ENCODE measurements at places on chromosomes 5 and 9.

DNA sequence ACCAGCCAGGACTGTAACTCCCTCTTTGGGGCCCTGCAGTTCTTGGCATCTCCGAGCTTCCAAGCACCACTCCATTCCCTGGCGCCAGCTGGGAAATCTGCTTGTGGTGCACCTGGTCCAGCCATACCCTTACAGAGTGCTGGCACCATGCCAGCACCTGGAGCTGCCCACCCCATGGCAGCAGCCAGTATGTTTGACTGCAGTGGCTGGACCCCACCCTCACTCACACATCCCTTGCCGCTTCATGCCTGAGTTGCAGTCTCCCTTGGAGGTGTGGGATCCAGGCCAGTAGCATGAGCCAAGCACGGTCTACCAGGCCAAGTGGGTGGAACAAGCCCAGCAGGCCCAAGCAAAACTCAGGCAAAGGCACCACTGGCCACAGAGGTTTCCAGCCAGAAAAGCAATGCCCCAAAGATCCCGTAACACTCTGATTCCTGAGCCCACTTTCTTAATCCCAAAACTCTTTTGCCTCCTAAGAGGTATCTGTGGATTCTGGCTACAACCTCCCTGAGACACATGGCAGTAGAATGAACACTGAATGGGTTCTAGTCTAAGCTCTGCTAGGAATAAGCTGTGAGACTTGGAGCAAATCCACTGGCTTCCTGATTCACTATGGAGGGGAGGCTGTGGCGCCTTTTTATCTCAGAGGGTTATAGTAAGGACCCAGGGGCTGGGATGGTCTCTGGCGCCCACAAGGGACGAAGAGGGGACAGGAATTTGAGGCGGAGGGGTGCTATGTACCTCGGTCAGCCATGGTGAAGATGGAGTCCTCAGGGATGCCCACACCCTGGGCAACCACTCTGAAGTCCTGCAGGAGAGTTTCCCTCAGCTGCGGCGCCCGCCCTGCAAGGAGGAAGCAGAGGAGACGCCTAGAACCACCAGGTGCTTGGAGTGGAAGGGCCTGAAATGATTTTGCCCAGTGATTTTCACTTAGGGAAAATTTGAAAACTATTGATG is 5.6 kb downstream of the AMBP start:
- no peak for DNase-seq

GRCh38 chr5:138975098-138975847 is 100.1 kb upstream of the LRRTM2 start:
- no peak for DNase-seq

DNA sequence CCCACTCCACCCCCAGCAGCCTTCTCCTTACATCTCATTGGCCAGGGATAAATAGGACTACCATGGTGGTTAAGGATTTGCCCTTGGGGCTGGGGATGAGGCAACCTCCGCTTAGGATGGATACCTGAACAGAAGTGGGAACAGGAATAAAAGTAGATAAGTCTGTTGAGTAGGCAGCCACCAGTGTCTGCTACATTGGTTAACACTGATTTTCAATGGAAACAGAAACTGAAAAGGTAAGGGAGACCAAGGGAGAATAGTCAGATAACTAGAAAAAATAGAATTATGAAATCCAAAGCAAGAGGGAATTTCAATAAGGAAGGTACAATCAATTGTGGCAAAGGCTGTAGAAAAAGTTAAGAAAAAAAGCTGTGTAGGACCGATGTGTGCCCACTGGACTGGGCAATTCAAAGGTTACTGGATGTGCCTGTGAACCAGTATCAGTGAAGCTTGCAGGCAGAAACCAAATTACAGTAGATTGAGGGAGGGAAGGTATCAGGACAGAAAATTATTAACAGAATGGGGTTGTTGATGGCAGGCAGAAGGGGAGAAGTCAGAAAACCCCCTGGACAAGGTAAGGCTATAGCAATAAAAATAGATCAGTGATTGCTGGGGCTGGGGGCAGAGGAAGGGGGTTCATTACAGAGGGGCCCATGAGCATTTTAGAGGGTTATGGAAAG is 48.7 kb downstream of the DNAJC21 start:
- DNase-seq = no peak

DNA sequence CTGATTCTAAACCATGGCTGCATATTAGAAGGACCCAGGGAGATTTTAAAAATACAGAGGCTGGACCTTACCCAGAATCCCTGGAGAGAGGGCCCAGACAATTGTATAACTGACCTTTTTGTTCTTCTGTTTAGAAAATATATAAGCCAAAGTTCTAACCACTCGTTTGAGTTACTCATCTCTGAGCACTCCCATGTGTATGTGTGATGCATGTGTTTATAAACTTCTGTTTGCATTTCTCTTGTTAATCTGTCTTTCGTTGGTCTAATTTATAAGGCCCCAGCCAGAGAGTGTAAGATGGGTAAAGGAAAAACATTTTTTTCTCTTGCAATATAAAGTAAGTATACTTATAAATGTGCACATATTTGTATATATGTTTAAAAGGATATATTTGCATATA is 443.9 kb downstream of the ZNF608 start:
- no peak for DNase-seq

DNA sequence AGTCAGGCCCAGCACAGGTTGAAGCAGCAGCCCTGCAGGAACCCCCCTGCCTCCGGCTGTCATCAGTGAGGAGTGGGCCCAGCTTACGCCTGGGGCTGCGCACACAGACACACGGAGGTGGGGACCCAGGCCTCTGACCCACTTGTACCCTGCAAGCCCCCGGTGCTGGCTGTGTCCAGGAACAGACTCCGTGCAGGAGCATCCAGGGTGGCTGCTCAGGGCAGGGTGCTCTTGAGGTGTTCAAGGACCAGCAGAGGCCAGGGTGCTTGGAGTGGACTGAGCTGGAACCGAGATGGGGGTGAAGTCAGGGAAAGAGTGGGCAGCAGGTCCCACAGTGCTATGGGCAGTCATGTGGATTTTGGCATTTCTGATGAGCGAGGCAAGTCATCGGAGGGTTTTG is 199.5 kb downstream of the CACNA1B start:
- no peak for DNase-seq

DNA sequence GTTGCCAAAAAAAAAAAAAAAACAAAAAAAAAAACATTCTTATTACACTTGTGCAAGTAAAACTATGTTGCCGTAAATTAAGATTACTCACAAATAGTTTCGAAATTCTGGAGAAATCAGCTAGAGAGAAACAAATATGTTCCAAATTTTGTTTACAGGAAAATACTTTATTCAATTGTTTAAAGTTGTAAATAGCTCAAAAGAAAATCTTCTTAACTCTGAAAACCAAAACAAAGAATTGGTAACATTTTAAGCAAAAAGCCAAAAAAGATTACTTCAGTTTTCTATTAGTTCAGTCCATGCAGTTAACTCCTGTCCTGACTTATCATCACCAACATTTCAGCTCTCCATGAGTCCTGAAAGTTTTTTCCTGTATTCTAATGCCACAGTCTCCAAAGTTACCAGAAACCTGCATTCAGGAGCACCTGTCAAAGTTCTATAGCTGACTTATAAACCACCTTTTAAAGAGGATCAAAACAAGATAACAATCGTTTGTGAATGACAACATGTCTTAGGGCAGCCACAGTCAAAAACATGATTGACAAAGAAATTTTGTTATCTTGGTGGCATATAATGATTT is 194.1 kb downstream of the RANBP17 start:
- DNase-seq = no peak

- DNase-seq = no peak
These were observed 45.6 kb downstream of the TLE4 start for GRCh38 chr9:79617395-79617794.

DNA sequence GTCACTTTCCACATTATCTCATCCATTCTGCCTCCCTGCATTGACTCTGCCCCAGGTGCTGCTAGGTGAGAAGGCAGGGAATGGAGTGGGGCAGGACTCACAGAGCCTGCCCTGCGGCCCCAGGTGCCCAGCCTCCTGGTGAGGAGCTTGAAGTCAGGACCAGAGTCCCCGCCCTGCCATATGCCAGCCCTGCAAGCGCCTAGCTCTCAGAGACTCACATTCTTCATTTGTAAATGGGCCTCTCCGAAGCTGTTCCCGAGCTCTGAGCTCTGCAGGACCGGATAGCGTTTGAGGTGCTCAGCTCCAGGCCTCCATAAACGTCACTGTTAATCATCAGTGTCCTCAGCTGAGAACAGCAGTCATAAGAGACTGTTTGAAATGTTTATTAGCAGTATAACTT is 75.1 kb upstream of the STXBP1 start:
- no peak for DNase-seq

- no peak for DNase-seq
These were observed 199.3 kb downstream of the RFK start for GRCh38 chr9:76194896-76195295.

GRCh38 chr5:135448791-135449507 is 1.8 kb upstream of the DCANP1 start:
- DNase-seq = no peak

- DNase-seq = no peak
These were observed 3.2 kb downstream of the CDKN2B start for GRCh38 chr9:22005702-22006606.

- DNase-seq = no peak
These were observed 1.7 kb downstream of the TLE4 start for GRCh38 chr9:79573412-79573923.

- DNase-seq = no peak
These were observed 25.3 kb downstream of the ZDHHC11B start for GRCh38 chr5:759111-759751.

DNA sequence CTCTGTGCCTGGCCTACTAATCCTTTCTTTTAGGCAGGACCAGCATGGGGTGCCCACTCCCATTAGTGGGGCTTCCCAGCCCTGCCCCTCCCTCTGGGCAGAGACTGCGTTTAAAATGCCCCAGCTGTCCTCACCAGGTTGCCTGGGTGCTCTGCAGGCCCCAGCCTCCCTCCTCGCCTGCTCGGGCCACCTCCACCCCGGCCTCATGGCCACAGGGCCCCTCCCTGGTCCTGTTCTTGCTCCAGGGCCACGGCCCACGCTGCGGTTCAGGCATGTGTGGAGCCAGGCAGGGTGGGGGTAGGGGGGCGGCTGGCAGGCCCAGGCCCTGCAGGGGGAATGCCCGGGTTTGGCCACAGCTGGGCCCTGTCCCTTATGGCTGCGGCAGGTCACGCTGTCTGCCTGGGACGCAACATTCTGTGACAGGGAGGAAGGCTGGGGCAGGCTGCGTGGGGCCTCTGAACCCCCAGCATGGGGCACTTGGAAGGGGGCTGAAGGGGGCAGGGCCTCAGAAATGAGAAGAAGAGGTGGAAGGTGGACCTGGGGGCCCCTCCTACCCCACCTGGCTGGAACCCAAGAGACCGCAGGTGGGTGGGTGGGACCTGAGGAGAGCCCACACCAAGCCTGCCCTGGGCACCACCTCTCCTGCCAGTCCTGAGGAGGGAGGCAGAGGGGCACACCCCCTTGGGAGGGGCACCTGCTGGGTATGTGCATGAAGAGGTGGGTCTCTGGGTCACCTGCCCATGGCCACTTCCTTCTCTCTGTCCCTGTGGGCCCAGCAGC is at the start of gene LCN12:
Gene LCN12 (plus strand): TSS at position 733 of the 780 bp plus-strand sequence. CDS start 55 bp downstream, outside the sequence.
- DNase-seq = no peak

GRCh38 chr5:2256691-2257280 is 374.1 kb upstream of the IRX4 start:
- DNase-seq = no peak

DNA sequence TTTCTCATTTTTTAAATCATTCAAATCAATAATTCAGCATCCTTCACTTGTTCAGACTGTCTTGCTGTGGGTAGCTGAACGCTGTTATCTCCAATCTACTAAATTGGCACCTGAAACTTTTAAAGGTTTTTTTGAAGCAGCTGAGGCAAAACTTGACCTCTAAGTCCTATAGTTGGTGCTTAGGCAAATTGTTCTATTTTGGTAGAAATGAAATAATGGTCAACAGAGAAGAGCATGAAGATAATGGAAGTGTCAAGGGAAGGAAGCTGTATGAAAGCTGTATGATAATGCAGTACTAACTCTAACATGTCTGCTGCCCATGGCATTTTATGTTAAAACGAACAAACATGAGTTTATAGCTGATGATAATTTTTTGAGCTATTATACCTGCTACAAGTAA is 138.0 kb downstream of the GDNF start:
- DNase-seq = no peak

- no peak for DNase-seq
These were observed 127.6 kb upstream of the CYLC2 start for GRCh38 chr9:102867488-102867887.

GRCh38 chr5:17224858-17225511 is 7.6 kb downstream of the BASP1 start:
- DNase-seq = no peak

DNA sequence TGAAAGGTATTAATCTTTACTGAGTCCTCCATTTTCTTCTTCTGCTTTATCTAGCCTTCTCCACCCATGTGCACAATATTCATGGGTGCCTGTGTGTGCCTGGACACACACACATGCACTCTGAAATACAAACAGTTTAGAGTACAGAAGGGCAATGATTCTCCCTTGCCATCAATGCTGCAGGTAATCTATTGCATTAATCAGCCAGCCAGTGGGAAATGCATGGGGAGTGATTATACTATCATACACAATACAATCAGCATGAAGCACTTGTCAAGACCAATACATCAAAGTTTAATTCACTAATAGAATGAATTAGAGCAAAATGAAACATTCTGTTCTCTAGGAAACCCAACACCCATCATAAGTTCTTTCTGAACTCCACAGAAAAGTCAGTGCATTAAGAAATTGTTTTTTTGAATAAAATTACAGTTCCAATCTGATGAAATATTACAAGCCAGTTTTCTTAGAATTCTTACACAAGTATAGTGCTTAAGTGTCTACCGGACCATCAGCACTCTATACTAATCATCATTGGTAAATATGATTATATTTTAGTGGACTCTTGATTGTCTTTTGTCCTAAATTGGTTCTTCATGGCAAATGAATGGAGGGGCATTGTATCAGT is 172.2 kb downstream of the ZSWIM6 start:
- DNase-seq = no peak

- DNase-seq = no peak
These were observed 1.3 kb downstream of the RAI14 start for GRCh38 chr5:34657274-34657921.

GRCh38 chr5:96256795-96257470 is 176.1 kb downstream of the PCSK1 start:
- DNase-seq = no peak

DNA sequence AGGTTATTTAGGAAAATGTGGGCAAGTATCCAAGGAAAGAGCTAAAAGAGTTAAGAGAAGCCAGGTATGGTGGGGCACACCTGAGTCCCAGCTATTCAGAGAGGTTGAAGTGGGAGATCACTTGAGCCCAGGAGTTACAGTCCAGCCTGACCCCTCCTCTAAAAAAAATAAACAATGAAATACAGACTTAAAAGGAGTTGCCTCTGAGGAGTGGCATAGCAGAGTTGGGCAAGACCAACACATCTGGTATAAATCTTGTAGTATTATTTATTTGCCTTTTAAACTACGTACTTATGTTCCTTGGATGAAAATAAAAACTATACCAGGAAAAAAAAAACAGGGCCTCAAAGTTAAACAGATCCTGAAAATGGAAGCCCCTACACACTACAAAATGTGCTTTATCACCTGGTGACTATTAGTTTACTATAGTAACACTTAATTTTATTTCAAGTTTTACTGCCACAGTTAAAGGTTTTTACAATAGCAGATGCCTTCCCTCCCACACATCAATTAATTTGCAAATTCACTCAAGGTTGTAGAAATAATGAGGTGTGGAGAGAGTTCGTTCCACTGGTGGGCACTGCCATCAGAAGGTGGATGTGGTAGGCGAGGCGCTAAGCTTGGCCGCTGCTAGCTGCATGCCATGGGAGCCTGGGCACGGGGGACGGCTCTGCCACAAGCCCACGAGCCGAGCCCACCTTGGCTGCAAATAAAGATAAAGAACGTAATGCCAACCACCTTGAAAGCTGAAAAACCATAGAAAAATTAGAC is 48.0 kb downstream of the MED27 start:
- no peak for DNase-seq
